RWPE1 (cell line): ENCODE measurements at places on chromosomes 6 and 20.

DNA sequence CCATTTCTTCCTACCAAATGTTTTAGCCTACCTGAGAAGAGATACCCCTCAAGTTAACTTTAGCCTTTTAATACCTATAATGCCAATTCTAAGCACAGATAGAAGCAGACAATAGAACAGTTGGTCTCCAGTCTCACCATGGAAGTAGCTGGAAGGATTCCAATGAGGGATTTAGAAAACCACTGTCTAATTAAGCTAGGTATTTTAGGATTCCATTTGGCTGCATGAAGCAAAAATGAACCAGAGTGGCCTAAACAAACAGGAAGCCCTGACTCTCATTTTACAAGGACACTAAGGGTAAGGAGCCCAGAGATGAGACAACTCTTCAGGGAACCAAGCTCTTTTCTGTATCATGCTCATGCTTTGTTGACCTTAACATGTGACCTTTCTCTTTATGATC, 199.2 kb downstream of the ALDH8A1 start:
- no peak for DNase-seq

GRCh38 chr6:15921243-15921642, 207.6 kb upstream of the MYLIP start:
- no peak for DNase-seq

DNA sequence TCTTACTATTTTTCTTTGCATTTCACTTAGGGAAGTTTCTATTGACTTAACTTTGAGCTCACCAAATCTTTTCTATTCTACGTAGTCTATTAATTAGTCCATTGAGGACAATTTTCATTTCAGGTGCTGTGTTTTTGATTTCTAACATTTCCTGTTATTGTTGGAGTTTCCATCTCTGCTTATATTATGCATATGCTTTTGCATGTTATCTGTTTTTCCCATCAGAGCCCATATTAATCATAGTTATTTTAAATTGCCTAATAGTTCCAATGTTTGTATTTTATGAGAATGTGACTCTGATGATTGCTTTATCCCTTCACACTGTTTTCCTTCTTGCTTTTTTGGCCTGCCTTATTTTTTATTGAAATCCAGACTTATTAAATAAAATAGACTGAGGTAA, 414.5 kb upstream of the OPRM1 start:
- no peak for DNase-seq

- DNase-seq, result peak; percentile 38
These were observed 45.3 kb downstream of the NINL start for GRCh38 chr20:25539742-25540672.

- no peak for DNase-seq
These were observed 47.7 kb downstream of the CTNNBL1 start for GRCh38 chr20:37741570-37741969.

GRCh38 chr20:14956026-14956425, 618.6 kb upstream of the FLRT3 start:
- no peak for DNase-seq

GRCh38 chr6:168640768-168641167, 199.8 kb downstream of the SMOC2 start:
- DNase-seq, result no peak

GRCh38 chr20:62150310-62150575, 6.7 kb downstream of the SS18L1 start:
- DNase-seq, result no peak

- DNase-seq, result no peak
These were observed 13.6 kb upstream of the SH3BGRL2 start for GRCh38 chr6:79617518-79617941.

DNA sequence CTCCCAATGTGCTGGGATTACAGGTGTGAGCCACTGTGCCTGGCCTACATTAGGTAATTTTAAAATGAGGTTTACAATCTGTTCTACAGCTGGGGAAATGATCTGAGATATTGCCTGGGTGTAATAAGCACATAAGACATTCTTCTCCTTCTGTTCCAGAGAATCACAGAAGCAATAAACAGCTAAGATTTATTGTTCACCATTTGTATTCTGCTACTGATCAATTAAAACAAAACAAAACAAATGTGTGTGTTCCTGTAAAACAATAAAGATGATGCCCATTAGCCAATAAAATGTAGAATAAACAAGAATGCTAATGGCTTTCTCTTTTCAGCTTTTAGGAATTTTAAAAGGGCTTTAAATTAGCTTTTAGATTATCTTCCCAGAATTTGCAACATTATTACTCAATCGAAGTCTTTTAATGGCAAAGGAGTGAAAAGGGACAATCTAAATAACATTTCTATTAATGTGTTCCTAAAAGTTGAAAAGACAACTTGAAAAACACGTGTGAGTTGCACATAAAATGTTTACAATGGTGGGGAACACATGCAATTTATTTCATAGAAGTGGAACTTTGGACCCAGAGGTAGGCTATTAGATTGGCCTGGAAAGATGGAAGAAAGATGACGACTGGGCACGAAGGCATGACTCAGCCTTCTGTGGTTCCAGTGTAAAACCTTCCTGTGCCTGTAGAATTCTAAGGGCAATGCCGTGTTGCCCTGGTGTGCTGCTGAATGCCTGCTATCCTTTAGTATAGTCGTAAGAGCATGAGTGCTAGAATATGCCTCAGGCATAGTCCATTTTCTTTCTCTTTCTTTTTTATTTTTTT, 29.0 kb upstream of the DEK start:
- no peak for DNase-seq

DNA sequence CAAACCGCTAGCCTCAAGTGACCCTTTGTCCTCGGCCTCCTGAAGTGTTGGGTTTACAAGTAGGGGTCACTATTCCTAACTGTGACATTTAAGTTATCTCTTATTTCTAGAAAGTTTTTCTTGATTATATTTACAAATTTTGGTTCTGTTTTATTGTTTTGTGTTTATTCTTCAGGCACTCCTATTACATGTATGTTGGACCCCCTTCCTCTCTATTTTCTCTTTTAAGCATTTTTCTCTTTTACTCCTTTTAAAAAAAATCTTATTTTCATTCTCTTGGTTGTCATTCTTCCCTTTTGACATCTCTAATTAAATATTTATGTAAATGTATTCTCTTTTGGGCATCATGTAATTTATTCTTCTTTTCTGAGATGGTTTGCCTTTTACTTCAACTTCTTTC, 50.4 kb upstream of the MAP3K7 start:
- no peak for DNase-seq

- DNase-seq, result no peak
These were observed 28.4 kb upstream of the FOXC1 start for GRCh38 chr6:1581120-1581991.

DNA sequence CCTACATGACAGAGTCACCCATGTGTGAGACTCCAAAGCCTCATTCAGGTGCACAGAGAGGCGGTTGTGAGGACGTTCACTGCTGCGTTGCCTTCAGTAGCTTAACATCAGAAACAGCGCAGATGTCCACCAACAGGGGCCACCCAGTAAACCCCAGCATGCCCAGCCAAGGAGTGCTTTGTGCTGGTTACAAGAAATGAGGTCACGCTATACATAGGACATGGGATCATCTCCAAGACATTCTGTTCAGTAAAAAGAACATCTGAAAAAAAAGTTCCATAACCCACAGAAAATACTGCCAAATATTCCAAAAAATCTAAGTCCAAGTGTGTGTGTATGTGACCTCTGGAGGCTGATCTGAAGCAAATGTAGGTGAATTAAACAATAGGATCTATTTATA, 16.0 kb downstream of the SLC52A3 start:
- DNase-seq, result no peak

DNA sequence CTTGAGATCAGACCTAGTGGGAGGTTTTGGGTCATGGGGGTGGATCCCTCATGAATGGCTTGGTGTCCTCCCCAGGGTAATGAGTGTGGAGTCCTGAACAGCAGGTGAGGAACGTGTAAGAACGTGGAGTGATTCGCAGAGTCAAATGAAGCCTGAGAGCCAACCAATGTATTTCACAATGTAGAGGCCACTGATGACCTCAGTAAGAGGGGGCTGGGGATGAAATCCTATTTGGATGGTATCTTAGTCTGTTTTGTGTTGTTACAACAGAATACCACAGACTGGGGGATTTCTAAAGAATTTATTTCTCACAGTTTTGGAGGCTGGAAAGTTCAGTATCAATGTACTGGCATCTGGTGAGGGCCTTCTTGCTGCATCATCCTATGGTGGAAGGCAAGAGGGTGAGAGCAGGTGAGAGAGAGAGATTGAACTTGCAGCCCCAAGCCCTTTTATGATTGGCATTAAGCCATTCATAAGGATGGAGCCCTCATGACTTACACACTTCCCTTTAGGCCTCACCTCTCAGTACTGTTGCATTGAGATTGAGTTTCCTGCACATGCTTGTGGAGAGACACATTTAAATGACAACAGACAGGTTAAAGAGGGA, 47.3 kb upstream of the HIVEP1 start:
- no peak for DNase-seq

GRCh38 chr6:18663011-18663410, 275.9 kb downstream of the RNF144B start:
- no peak for DNase-seq

GRCh38 chr20:38231531-38232121, 28.9 kb downstream of the KIAA1755 start:
- DNase-seq, result peak; percentile 46

DNA sequence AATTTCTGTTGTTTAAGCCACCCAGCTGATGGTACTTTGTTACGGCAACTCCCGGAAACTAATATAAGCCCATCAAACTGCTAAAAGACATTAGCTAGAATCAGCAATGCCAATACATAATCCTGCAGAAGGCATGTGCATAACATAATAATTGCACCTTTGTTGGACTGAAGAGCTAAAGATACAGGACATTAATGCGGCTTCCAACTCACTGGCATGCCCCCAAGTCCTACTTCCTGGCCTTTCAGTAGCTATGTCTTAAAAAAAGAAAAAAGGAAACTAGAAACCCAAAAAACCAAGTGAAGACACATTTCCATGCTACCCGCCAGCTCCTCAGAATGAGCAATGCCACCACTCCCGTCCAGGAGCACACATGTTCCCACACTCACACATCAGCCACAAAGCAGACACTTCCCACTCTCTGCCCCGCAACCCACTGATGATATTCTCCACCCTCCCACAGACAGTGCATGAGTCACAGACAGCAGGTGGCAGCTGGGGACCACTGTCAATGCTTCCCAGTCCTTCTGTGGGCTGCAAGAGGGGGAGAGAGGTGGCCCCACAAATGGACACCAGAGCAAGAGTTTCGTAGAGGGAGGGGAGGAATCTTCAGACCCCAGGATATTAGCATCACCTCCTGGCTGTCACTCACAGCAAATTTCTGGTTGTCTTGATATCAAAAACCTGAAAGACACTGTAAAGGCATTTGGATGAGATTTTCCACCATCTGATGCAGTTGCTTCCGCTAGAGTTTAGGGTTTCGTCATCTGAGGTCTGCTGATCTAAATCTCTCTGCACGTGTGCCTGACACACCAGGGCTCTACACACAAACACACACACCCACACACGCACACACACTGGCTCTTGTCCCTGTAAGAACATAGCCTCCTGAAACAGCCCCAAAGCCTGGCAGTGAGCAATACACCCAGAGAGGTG, 32.8 kb downstream of the GFOD1 start:
- no peak for DNase-seq

DNA sequence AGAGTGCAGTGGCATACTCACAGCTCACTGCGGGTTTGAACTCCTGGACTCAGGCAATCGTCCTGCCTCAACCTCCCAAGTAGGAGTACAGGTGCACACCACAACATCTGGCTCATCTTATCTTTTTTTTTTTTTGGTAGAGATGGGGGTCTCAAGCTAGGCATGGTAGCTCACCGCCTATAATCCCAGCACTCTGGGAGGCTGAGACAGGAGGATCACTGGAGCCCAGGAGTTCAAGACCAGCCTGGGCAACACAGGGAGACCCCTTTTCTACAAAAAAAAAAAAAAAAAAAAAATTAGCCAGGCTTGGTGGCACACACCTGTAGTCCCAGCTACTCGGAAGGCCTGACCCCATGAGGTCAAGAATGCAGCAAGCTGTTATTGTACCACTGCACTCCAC, 31.5 kb downstream of the ILRUN start:
- DNase-seq, result no peak

DNA sequence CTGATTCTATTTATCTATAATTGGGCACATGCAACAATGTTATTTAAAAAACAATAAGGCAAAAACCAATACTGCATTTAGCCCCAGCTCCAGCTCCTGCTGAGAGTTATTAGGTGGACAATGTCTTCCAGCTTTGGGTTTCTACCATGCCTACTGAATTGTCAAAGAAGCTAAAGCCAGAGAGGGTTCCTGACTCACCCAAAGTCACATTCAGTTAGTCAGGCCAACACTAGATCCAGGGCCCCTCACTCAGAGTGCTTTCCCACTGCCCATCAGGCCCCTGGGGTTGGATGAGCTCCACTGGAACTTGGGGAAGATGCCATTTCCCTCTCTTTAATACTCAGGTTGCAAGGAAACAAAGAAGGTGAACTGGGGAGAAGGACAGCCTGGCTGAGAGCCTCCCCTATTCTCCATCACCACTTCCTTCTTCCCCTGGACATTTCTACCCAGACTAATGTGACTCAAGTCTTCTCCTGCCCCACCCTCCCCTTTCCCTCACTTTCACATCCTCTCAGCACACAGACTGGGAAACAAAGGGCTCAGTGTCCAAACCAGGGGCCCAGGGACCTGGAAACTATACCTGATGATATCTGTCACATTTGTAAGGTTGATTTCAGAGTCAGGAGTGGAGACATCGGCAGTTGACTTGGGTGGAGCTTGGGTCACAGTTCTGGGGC, 6.0 kb downstream of the TREM1 start:
- DNase-seq, result no peak

GRCh38 chr6:165218829-165219228, 90.6 kb downstream of the C6orf118 start:
- peak; percentile 39 for DNase-seq

GRCh38 chr6:137371634-137372016, 122.6 kb downstream of the OLIG3 start:
- DNase-seq, result no peak

- no peak for DNase-seq
These were observed 718.6 kb downstream of the QKI start for GRCh38 chr6:164133095-164133494.

GRCh38 chr6:35152067-35152707, 11.0 kb upstream of the TCP11 start:
- no peak for DNase-seq

- DNase-seq, result no peak
These were observed 784 bp downstream of the FKBP5 start for GRCh38 chr6:35687658-35688604.

- no peak for DNase-seq
These were observed 396.9 kb upstream of the EYS start for GRCh38 chr6:66103954-66104353.

GRCh38 chr6:2204272-2204671, 41.1 kb downstream of the GMDS start:
- no peak for DNase-seq

- DNase-seq, result no peak
These were observed 56.7 kb downstream of the APCDD1L start for GRCh38 chr20:58458342-58459057.

GRCh38 chr20:44324343-44324742, 12.5 kb upstream of the R3HDML start:
- DNase-seq, result no peak

- no peak for DNase-seq
These were observed 192.8 kb downstream of the COL19A1 start for GRCh38 chr6:70059039-70059719.

- no peak for DNase-seq
These were observed 147.9 kb downstream of the RNGTT start for GRCh38 chr6:88815491-88815890.
